ENCODE measurements at places on chromosomes 16 and 17.

DNA sequence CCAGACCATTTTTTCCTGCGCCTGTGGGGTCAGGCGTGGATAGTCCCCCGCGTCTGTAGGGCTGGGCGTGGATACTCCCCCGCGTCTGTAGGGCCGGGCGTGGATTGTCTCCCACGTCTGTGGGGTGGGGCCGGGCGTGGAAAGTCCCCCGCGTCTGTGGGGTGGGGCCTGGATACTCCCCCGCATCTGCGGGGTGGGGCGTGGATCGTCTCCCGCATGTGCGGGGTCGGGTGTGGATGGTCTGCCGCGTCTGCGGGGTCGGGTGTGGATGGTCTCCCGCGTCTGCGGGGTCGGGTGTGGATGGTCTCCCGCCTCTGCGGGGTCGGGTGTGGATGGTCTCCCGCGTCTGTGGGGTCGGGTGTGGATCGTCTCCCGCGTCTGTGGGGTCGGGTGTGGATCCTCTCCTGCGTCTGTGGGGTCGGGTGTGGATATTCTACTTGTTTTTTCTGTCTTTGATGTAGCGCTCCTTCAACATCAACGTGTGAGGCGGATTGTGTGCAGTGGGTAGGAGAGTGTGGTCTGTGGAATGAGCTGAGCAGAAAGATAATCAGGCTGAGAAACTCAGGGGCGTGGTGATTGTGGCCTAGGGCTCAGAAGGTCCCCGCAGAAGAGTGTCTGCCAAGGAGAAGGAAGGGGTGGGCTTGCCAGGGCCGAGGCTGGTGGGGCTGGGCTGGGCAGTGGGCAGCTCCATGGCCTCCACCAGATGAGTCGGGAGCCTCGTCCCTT, 3.2 kb downstream of the GNPTG start:
- DNase-seq: no peak

DNA sequence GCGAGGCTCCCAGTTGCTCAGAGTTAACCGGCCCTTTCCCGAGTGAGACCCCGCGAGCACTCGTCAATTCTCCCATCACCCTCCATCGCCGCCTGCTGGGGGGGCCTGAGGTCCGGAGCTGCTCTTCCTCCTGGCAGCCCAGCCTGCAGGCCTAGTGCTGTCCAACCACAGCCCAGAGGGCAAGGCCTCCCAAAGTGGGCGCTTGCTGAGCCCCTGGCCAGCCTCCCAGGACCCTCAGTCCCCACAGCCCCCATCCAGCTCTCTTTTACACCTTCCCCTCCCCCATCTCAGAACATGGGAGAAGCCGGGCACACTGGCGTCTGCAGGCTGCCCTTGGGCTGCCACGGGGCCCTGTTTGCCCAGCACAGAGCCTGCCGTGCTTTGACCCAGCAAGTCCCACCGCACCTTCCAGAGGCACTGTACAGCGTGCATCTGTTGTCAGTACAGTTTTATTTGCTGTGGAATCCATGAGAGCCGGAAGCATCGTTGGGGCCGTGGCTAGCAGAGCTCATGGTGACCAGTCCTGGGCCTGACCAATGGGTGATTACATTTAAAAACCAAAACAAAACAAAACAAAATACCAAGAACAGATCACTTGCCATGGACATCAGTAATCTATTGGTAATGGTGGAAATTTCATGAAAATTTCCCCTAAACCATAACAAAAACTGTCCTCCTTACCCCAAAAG, 96.1 kb upstream of the CBX4 start:
- DNase-seq: no peak

DNA sequence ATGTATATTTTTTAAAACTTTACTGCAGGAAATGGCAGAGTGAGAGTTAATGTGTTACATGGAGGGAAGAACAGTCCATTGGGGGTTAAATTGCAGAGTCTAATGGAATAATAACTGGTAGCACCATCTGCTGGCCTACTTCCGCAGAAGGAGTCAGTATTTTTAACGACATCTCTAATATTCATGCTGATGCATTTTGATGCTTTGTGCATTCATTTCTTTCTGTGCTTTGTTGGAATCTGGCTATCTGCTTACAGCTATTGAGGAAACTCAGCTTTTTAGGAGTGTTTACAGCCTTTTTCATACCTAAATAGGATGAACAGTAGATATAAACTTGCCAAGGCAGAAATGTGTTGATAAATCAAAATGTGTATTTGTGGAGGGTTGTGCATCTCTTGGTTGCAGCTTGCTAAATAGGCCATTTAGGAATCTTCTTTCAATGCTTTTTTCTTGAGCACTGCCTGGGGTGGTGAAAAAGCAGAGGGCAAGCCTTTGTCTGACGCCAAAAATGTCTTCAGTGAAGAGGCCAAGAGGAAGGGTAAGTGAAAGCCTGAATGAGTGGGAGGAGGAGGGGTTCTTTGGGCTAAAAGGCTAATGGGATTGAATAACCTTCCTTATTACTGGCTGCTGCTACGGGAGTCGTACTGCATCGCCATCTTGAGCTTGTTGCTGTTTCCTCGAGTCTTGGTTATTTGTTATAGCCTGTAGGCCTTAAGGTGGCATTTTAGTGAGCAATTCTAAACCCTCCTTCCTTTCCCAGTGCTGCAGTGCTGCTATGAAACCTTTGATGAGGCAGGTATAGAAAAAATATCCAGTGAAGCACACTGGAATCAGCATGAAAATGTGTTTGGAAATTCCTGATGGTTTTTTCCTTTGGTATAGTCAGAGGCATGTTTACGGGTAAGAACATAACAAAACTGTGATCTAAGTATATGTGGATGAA, 153.3 kb downstream of the CHD9 start:
- DNase-seq: no peak

DNA sequence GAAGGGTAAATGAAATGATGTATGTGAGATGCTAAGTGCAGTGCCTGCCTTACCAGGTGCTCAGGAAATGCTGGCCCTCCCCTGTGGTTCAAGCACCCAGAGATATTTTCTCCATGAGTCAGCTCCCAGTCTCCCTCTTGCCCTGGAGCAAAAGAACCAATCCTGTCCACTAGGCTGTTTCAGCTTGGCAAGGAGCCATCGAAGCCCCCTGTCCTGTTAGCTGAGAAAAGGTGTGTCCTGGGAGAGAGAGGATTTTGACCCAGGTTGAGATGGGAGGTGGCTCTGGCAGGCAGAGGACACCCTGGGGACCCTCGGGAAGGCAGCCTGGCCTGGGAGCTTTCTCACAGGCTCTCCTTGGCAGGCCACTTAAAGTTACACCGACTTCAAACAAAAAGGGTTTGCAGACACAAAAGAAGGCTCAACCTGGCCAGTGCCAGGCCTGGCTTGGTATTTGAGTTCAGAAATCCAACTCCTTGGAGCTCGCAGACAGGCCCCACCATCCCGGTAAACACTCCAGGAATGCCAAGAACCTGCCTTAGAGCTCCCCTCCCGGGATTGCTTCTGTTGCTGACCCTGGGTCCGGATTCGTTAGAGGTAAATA, 29.6 kb downstream of the NTN1 start:
- DNase-seq: no peak

- no peak for DNase-seq
These were observed 18.9 kb upstream of the P2RX1 start for GRCh38 chr17:3935140-3935542.

DNA sequence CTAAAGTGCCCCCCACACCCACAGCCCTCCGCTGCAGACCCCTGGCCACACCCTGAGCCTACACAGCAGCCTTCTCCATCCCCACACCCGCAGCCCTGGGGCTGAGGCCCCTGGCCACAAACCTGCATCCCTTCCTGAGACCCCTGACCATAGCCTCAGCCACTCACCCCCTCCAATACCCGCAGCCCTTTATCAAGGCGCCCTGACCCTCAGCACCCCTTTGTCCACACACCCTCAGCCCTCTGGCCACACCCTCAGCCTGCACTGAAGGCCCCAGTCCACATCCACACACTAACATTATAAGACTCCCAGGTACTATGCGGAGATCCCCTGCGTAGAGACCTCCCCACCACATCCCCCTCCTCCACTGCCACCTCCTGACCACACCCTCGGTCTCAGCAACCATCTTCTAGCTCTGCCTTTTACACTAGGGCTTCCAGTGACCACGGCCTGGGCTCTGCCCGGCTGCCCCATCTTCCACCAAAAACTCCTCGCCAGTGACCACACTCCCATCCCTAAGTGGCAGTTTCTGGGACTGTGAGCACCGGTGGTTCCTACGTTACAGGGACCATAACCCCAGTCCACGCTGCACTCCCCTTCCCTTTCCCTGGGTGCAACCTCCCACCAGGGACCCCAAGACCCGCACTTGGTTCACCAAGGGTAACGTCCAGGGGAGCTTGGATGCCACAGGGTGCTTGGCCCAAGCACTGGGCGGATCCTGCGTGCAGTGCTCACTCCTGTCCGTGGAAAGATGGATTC, 818 bp downstream of the TPPP3 start:
- no peak for DNase-seq

- DNase-seq: no peak
These were observed 91.7 kb upstream of the DNAH17 start for GRCh38 chr17:78668847-78669246.
